ENCODE measurements at places on chromosomes 1 and 21.

GRCh38 chr1:240667351-240667750 is 55.4 kb upstream of the GREM2 start:
- no peak for DNase-seq

DNA sequence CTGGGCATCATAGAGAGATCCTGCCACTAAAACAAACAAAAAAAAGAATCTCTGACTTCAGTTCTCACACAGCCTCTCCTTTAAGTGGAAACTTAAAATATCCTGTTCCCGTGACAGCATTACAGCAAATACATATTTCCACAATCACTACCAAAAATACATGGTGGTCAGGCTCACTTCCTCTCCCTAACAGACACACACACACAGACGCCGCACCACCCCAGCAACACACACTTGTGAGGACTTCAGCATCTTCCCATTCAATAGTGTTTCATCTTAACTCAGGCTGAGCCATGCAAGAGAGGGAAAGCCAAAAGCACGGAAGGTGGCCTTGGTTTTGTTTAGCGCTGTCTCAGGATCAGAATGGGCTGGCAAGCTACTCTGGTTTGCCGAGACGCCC is 21.9 kb downstream of the KIAA1614 start:
- DNase-seq = no peak

- DNase-seq = peak; percentile 78
Observed at GRCh38 chr1:45512641-45513054, 9.0 kb downstream of the PRDX1 start.

DNA sequence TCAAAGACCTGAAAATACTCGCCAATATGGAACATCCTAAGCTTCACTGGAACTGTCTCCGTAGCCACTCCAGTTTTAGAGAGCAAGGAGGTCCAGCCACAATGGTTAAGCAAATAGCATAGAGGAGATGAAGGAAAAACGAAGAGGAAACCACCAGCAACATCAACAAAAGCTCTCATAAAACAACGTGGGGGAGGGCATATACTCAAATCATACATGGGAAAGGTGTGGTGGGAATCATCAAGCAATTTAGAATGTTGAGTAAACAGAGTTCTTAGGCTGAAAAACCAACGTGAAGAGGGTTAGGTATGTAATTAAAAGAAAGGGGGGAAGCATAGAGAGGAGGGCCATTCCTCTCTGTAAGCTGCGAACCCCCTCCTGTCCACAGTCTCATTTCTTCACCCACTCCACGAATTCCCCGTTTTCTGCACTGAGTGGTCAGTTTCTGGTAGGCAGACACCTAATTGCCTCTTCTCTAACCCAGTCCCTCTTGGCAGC is 1.0 kb downstream of the TMEM59 start:
- DNase-seq = peak; percentile 81

DNA sequence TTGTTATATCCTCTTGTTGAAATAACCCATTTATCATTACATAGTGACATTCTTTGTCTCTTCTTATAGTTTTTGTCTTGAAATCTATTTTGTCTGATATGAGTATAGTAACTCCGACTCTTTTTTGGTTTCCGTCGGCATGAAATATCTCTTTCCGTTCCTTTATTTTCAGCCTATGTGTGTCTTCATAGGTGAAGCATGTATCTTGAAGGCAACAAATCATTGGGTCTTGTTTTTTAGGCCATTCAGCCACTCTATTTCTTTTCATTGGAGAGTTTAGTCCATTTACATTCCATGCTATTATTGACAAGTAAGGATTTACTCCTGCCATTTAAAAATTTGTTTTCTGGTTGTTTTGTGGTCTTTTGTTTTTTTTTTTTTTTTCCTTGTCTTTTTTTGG is 441.9 kb upstream of the KAZN start:
- DNase-seq = no peak

DNA sequence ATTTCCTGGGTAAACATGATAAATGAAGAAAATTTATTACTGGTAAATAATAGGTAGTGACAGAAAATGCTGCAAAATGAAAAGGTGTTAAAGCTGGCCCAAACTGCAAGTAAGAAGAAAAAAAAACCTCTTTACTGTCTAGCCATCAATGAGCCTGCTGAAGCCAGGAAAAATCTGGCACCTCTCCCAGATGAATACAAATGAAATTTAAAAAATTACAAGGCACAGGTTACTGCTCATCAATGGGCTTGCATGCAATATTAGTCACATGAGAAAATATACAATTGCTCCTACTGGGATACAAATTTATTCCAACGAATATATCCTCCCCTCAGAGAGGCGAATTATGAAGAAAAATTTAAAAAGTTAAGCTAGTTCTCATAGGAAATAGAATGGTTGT is 1422.5 kb downstream of the KCNT2 start:
- DNase-seq = no peak

DNA sequence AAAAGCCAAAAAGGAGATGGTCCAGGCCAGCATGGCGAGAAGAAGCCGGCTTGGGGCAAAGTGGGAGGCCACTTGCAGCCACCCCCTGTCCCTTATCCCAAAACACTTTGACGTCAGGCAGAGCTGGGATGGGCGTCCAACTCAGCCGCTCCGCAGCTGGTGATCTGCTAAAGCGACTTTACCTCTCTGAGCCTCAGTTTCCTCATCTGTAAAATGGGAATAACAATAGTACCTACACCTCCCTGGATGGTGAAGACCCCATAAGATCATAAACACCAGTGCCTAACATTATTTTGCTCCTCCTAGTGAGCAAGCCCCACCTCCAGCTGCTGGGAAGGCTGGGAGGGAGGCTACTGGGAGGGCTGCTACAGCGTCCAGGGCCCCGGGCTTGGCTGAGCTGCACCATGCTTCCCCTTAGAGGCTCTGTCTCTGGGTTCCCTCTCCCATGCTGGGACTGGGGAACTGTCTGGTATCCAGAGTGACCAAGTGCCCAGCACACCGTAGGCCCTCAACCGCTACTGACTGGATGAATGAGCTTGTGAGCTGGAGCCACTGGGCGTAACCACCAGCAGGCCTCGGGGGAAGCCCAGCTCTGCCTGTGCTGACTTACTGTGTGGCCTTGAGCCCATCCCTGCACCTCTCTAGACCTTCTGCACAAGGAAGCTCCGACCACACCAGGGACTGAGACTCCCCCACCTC is 18.3 kb downstream of the IFFO2 start:
- DNase-seq = no peak

DNA sequence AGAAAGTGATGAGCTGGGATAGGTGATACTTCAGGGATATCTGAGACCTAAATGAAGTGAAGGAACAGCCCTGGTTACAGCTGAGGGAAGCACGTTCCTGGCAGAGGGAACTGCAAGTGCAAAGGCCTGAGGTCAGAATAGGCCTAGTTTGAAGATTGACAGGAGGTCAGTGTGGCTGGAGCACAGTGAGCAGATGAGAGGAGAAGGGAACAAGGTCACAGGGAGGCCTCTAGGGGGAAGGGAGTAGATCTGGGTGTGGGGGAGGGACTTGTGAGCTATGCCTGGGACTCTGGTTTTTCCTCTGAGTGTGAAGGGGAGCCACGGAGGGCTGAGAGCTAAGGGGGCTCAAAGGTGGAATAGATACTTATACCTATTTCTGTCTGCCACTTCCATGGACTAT is 736.4 kb downstream of the MATN1 start:
- no peak for DNase-seq

GRCh38 chr21:46323227-46323709 is 402 bp downstream of the C21orf58 start:
- DNase-seq = peak; percentile 78

- DNase-seq = no peak
Observed at GRCh38 chr1:46812065-46812963, 13.5 kb downstream of the CYP4B1 start.

GRCh38 chr1:165387505-165387904 is 31.0 kb upstream of the LMX1A start:
- no peak for DNase-seq

- DNase-seq = no peak
Observed at GRCh38 chr1:32137111-32137510, 29.3 kb downstream of the KPNA6 start.

GRCh38 chr1:187110351-187110750 is 281.6 kb downstream of the PLA2G4A start:
- no peak for DNase-seq

DNA sequence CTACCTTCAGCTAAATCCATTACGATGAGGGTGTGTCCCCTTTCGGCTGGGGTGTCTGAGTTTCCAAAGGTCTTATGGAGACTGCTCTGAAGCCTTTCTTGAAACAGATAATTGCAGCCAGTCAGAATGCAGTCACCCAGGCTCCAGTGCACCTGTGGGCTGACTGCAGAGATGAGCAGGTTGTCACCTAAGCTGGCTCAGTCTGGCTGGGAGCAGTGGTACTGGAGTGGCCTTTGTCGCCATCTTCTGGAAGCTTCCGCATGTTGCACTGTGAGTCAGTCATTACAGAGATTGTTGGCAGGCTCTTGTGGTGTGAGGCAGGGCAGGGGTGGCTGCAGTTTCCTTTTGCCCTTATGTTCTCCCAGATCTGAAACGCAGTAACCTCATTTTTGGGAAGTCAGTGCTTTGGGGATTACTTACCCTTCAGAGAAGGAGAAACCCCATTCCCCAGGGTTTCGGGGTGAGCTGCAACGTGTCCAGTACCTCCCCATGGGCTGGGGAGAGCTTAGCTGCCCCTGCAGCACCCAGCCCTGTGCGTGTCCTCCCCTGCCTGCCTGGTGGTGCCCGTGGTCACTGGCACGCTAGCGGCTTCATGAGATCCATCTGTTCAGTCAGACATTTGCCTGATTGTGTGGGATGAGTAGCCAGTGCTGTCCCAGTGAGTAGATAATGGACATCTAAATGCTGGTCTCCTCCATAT is 48.0 kb downstream of the SMYD2 start:
- peak; percentile 68 for DNase-seq

GRCh38 chr1:57296726-57297250 is 127.1 kb downstream of the DAB1 start:
- DNase-seq = no peak

All from NCI-H1417 (cell line).